Heart left ventricle (tissue), 16 donors: ENCODE measurements at places on chromosomes 1 and 21. TPM values are rescaled to one million over a fixed set of nuclear protein-coding genes. Genes with fewer than 3 reads are reported as not detected.

AJAP1 gene
- not detected for polyA plus RNA-seq

CCDC30 gene
- 0.80 TPM for polyA plus RNA-seq

MYCBP gene
- polyA plus RNA-seq, result 14.4 TPM

MYOG gene
- not detected for polyA plus RNA-seq

DHCR24 gene
- 109 TPM for polyA plus RNA-seq

MRAP gene
- polyA plus RNA-seq, result 0.57 TPM

PPCS gene
- polyA plus RNA-seq, result 49.7 TPM

SPATA45 gene
- not detected for polyA plus RNA-seq

PALMD gene
- polyA plus RNA-seq, result 95.2 TPM
